CD4-positive, alpha-beta T cell treated with Interleukin-10 for 1 hour (primary cell): ENCODE measurements at places on chromosomes 13 and 19.

DNA sequence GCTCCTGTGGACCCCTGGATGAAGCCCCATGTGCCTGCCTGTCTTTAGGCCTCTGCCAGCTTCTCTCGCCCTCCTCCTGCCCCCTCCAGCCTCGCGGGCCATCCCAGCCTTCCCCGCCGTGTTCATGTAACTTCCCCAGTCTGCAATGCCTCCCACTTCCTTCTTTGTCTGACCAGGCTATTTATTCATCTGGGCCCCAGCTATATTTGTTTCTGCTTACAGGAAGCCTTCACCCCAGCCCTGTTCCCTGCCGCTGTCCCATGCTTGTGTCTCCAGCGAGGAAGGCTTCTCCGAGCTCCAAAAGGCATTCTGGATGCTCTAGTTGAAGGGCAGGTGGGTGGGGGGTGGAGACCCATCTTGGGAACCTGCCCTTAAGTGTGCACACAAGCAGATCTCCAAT, 7.9 kb upstream of the C3 start:
- DNase-seq = no peak

GRCh38 chr13:45196096-45196495, 4.7 kb downstream of the KCTD4 start:
- DNase-seq = no peak

GRCh38 chr13:26300140-26300539, 46.2 kb downstream of the CDK8 start:
- no peak for DNase-seq

DNA sequence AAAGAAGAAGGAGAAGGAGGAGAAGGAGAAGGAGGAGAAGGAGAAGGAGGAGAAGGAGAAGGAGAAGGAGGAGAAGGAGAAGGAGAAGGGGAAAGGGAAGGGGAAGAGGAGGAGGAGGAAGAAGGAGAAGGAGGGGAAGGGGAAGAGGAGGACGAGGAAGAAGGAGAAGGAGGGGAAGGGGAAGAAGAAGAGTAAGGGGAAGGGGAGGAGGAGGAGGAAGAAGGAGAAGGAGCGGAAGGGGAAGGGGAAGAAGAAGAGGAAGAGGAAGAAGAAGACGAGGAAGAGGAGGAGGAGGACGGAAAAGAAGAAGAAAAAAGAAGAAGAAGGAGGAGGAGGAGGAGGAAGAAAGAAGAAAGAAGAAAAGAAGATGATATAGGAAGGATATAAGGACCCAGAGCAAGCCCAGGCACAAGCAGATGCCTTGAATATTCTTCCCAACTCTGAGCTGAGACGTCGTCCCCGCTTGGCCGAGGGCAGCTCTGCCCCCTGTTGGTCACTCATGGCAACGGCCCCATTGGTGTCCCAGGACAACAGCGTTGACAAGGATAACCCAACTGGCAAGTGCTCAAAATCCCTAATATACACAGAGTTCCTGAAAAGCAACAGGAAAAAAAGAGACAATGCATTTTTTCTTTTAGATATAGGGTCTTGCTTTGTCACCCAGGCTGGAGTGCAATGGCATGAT, 30.6 kb upstream of the IGSF23 start:
- no peak for DNase-seq

GRCh38 chr13:97978651-97979050, 25.2 kb downstream of the IPO5 start:
- DNase-seq = no peak

DNA sequence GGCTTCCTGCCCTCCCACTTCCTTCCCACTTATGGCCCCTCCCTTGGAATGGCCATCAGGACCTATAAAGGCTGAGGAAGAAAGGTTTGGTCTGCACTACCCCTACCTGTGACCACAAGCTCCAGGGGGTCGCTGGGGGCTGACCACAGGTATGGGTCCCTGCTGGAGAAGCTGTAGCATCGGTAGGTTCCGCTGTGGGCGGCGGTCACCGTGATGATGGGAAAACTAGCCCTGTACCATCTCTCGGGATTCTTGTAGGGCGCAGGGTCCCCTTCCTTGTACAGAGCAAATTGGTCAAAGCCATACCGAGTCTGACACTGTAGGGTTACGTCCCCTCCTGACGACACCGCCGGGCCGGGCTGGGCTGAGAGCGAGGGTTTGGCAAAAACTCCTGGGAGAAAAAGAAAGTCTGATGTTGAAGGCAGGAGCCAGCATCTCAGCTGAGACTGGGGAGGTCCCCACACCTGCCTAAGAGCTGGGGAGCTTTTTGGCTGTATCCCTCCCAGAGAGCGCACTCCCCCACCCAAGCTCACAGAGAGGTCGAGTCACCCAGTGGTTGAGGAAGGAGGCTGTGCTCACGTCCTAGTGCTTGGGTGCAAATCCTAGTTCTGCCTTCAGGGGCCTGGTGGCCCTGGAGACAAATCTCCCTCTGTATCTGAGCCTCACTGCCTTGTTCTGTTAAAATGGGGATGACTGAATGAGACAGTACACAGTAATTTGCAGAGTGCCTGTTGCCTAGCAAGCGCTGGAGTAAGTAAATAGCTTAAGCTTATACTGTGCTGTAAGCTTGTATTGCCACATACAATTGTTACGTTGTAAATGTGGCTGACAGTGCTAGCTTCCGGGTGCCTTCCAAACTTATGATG, 10.4 kb downstream of the GP6 start:
- no peak for DNase-seq

DNA sequence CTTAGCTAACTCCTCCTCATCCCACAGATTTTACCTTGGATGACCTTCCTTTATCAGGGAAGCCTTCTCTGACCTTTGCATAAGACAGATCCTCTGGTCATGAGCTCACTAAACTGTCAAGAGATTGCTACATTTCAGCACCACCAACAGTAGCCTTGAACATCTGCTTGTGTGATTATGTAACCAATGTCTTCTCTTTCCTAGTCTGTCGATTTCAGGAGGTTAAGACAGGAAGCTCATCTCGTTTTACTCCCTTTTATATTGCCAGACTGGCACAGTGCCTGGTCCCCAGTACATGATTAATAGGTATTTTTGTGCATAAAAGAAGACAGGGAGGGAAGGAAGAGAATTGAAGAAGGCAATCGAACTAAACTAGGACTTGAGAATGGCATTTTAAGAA, 1697.7 kb downstream of the EFNB2 start:
- no peak for DNase-seq

DNA sequence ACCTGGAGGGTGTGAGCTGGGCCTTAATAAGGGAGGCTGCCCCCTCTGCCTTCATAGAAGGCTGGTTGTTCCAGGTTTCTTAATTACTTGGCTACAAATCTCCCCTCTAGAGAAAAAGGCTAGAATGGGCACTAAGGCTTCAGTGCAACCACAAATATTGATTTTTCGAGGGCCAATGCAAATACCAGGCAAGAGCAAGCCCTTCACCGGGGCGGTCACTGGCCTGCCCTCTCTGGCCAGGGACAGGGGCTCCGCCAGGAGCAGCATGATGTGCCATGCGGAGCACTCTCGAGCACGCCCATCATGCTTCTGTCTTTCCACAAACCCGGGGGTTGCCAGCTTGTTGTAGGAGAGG, 127.8 kb upstream of the SPACA7 start:
- DNase-seq = no peak

- no peak for DNase-seq
These were observed at the start of gene PPP1R12C for GRCh38 chr19:55116859-55117662. PPP1R12C (minus strand) TSS chr19:55117637; CDS start chr19:55117543, 94 bp downstream.

DNA sequence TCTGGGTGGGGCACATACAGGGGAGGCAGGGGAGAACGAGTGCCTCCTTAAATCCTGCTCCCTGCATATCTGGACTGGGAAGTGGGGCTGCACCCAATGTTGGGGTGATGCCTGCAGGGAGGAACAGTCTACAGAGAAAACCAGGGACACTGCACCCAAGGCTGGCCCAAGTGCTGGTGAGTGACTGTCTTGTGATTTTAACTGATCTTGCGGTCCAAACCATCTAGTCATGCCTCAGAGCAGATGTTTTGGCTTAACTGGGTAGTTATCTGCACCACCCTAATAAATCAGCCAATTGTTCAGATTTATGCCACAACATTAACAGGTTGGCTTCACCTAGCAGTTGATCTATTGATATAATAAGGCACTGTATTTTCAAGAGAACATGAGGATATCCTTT, 219.2 kb upstream of the IRS2 start:
- no peak for DNase-seq

- DNase-seq = no peak
These were observed 113.2 kb downstream of the HSPH1 start for GRCh38 chr13:31048521-31048920.

- DNase-seq = no peak
These were observed 95.5 kb upstream of the KLHL1 start for GRCh38 chr13:70203661-70204229.

DNA sequence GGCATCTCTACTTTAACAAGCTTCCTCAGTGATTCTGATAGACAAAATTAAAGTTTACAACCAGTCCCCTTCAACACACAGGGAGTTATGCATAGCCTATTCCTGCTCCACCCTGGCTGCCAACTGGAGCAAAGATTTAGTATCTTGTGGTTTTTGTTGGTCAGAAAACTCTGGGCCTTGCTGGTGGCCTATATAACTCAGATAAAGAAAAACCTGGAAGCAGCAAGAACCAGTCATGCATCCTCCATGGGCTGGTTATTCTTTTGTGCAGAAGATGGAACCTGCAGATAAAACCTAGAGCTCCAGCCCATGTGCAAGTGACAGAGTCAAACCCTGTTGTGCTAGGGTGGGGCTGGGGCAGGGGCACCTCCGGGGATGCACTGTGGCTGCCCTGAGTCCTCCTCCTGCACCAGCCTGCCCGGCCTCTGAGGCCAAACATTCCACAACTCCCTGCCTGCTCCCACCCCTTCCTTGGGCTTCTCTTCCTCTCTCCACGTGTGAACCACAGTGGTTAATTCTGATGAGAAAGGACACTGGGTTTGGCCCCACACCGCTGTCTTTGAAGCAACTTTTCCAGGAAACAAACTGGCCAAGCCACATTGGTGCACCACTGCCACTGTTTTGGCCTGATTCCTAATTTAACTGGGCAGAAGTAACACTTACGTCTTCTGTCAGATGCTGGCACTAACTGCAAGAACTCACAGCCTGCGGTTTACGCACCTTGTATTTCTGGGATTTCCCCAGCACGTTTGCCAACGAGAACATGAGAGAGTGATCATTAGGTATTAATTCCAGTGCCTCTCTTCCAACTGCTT, 23.3 kb upstream of the GGACT start:
- DNase-seq = peak; percentile 31

DNA sequence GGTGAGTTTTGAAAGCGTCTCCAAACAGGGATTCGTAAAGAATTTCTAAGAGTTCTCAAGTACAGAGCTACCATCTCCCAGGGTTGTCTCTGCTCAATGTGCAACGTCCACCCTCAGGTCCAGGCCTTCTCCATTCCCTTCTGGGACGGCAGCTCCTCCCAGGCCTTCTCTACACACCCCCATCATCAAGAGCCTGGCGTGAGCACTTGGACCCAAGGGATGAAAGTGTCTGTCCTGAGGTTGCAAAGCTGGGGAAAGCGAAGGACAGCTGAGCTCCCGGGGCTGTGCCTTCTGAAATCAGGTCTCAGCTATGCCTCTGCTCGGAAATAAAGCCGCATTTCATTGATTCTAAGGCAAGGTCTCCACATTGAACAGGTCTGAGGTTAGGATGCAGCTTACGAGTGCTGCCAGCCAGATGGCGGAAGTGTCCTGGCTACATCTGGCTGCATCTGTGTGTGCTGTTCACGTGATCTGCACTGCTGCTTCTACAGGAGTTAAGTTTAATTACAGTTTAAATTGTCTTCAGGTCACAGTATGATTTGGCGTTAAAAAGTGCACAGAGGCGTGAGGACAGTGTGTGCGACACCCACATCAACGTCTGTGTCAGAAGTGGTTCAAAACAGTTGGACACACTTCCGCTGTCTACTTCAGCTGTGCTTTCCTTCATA, 27.0 kb upstream of the MIER2 start:
- no peak for DNase-seq

DNA sequence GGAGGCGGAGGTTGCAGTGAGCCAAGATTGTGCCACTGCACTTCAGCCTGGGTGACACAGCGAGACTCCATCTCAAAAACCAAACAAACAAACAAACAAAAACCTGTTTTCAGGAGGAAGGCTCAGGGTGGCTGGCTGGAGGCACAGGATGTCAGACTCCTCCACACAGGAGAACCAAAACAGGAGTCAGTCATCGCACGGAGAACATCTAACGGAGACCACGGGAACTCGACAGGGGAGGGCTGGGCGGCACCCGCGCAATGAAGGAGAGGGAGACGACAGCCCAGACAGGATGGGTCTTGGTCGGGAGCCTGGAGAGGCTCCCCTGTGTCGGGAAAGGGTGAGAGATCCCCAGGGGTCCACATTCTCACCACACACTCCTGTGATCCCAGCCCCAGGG, 20.8 kb upstream of the SLC7A9 start:
- no peak for DNase-seq

DNA sequence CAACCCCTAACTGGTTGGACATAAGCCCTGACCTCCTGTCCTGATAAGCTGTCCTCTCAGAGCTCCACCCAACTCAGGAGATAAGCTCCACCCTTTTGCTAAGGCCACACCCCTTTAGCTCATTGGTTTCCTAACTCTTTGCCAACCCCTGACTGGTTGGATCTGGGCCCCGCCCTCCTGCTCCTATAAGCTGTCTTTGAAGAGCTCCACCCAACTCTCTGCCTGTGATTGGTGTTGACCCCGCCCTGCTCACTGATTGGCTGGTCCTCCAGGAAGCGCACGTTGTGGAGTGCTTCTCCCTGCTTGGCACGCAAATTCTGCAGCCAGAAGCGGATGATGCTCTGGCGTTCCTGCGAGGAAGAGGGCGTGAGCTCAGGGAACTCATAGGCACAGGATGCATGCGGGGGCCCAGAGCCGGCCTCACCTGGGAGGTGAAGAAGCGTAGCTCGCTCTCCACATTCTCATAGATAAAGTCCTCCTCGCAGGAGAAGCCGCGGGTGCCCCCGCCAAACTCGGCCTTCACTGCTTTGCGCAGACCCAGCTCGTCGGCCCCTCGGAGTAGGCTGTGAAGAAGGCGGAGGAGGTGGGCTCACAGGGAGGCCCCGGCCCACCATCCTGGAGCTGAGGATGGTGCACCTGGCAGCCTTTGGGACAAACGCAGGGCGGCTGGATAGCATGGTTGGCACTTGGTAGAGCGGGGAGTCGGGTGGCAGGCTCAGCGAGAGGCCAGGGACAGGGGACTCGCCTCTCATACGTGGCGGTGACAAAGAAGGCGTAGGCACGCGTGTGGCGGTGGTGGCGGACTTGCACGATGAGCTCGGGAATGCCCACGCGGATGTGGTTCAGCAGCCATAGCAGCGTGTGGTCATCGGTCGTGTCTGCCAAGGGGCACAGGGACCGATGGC, 1.7 kb downstream of the ANO8 start:
- DNase-seq = peak; percentile 49

- DNase-seq = no peak
These were observed 3.3 kb upstream of the F10 start for GRCh38 chr13:113119166-113119821.

DNA sequence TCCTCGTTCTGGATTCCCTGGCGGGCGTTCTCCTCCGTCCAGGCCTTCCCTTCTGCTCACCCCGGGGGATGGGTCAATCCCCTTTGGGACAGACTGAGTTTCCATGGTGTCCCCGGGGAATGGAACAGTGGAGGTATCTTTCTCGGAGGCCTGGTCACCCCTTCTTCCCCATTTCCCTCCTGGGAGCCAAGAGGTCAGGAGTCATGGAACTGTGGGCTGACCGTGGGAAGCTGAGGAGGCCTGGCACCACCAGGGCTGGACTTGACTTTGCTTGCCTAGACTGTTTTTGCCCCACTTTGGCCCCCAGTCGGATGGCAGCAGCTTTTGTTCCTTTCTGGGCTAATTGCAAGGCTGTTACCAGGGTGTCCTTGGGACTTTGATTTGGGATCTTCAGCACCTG, 2.0 kb downstream of the NACC1 start:
- DNase-seq = no peak

- no peak for DNase-seq
These were observed 177.3 kb downstream of the PCDH9 start for GRCh38 chr13:67052550-67053490.

GRCh38 chr19:30122431-30122830, 180.4 kb downstream of the URI1 start:
- DNase-seq = no peak
